ENCODE measurements at places on chromosomes 5 and 9.
A peak's percentile ranks its signal among the peaks of the same experiment; 100 is the strongest.

DNA sequence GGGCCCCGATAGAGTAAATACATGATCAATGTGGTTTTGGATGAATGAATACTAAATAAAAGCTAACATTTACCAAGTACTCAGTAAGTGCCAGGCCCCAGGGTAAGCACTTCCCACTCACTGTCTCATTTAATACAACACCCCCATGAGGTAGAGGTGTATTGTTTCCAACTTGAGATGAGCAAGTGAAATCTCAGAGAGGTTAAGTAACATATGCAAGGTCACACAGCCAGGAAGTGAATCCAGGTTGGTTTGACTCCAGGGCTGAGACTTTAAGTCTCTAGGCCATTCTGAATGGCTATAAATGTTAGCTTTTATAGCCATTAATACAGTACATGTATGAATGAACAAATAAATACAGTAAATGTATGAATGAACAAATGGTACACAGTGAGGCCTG, 39.4 kb downstream of the LHX2 start:
- DNase-seq, result no peak

DNA sequence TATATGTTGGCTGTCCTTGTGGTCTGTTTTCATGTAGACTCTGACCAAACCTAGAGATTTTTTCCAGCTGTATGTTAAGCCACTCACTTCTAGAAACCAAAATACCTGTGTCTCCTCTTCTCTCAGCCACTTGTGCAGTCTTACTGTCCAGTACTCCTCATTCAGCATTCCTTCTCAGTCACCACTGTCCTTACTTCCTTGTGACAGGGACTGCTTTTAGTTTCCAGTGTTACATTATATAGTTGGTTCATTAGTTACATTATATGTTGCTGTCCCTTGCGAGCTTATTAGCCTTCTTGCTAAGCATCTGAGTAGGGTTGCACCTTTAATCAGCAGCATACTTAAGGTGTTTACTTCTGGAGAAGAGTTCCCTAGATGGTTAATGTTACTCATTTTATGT, 4.3 kb downstream of the ATP6V1G1 start:
- DNase-seq, result no peak

DNA sequence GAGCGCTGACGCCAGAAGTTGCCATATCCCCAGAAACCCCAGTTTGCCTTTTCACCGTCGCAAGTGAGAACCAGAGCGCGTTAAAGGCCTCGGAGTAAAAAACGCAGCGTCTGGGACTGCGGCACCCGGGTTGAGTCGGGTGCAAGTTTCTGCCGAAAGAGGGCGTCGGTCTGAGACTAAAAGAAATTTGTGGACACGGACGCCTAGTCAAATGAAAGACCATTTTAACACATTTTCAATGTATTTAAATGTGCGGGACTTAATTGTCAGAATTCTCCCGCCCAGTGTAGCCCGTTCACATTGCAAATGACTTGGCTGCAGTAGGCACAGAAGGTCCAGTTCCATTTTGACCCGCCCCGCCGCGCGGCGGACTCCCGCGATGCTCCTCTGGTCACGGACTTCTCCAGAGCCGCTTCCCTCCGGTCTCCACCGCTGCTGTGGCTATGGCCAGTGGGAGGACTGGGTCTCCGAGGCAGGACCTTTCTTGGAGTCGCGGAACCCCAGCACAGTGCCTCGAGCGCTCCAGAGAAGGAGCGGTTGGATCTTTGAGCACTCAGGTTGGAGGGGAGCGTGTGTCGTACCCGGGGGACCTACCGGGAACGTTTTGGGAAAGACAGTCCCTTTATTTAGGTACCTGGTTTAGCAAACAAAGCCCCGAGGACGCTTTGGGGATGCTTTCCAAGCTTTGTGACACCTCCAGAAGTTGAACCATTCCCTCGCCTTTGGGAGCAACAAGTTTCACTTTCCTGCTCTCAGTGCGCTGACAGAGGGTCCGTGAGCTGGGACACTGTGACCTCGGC, 1.2 kb upstream of the NPR3 start:
- DNase-seq, result no peak

DNA sequence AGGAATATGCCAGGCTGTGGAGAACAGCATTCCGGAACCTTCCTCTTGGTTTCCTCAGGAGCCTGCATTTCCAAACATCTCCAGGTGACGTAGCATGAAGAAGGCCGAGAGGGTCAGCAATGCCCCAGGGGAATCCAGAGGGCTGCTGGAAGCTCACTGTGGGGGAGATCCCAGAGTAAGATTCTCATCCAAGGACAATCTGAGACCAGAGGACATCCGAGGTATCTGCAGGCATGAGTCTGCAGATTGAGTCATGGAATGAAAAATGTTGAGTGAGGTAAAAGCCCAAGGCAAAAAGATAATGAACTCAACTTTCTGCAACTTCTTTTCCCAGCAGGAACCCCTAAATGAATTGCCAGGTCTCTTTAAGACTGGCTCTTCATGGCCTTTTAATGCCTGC, 73.5 kb downstream of the KIF4B start:
- no peak for DNase-seq

DNA sequence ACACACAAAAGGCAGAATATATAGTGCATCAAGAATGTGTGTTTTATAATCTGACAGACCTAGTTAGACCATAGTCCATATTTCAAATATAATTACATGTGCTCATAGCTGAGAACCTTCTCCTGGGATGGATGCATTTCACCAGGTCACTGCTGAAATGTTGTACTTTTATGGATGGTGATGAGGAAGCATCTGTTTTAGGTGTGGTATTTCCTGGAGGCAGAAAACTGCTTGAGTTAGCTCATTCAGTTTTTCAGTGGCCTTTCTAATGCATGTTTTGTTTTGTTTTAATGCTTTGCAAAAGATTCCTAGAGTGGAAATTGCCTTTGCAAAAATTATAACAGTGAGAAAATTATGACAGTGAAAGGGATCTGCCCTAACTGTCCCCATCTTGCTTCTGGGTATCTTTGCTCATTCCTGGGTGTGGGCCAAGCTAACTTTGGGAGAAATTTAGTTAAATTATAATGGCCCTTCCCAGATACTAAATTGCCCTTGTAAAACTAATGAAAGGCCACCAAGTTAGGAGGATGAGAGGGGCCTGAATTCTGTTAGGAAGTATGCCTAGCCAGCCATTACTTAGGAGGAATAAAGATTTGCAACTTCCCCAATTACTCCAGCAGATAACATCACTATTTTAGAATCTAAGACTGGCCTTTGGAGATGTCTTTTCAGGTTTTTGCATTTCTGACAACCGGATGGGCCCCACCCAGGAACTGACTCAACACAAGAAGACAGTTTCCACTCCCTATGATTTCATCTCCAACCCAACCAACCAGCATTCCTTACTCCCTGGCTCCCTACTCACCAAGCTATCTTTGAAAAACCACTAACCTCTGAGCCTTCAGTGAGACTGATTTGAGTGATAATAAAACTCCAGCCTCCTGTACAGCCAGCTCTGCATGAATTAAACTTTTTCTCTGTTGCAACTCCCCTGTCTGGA, 7.0 kb upstream of the IL12B start:
- DNase-seq, result peak; percentile 71
